HFFc6 (cell line): ENCODE measurements at places on chromosomes 2 and 18.

- no peak for DNase-seq
Measured at GRCh38 chr2:30332791-30333453, 101.6 kb downstream of the LBH start.

DNA sequence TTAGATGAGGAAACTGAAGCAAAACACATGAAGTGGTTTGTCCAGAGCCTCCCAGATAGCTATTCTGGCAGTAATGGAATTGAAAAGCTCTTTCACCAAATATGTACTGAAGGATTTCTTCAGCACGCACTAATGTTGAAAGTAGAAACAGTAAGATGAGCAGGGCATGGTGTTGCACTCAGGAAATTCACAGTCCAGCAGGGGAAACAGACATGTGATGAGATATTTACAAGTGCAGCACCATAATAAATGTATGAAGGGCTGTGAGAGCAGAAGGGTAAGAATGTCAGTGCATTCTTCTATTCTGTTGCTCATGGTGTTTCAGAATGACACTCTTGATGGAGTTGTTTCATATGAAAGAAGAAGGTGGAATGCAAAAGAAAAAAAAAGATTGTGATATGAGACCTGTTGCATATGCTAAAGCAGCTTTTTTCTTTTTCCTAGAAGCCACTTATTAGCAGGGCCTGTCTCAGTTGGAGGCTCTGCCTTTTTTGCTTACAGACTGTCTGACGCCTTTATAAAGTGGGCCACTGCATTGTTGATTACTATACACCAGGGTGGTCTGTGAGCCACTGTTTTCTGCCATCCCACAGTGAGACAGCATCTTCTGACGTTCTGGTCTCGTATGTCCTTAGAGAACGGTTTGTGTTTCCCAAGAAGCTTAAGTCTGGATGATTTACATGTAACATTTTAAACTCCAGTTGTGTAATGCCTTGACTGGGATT lies 516.9 kb downstream of the ARHGAP15 start:
- DNase-seq: no peak

- peak; percentile 52 for DNase-seq
Measured at GRCh38 chr2:218569661-218570500, 1.2 kb downstream of the CNOT9 start.

- DNase-seq: no peak
Measured at GRCh38 chr18:2912357-2913299, 65.8 kb downstream of the EMILIN2 start.

GRCh38 chr2:45494275-45494977 lies 116.6 kb downstream of the SRBD1 start:
- peak; percentile 67 for DNase-seq

- no peak for DNase-seq
Measured at GRCh38 chr2:6945087-6945813, 28.0 kb downstream of the RNF144A start.

DNA sequence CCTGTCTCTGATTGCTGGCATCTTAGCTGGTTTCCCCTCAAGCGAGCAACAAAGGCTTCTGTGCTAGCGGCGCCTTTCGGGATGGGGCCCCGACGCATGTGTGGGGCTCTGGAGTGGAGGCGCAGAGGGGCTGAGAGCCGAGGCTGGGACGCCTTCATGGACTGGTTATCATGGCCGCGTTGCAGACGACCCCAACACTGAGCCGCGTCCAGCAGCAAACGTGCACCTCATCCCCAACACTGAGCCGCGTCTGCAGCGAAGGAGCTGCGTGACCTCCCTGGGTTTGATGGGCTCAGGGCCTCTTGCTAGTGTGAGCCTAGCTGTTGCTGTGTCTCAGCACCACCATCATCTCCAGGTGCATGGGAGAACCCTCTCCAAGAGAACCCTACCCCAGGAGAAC lies 123.7 kb upstream of the CTDP1 start:
- DNase-seq: no peak

DNA sequence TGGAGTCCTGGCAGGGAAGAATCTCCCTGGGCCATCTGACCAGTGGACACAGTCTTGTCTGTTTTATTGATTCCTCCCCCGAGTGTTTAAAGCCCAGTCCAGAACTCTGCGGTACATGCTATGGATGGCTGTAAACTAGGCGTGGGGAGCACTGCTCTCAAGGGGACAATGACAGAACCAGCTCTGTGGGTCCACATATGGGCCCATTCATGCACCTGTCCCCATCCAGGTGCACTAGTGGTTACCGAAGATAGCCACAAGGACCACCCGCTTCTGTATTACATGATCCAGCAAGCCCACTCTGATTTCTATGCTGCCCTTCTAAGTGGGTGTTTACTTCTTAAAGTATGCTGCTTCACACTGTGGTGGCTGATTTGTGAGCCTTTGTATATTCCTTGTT lies 21.0 kb downstream of the CHST10 start:
- DNase-seq: no peak

DNA sequence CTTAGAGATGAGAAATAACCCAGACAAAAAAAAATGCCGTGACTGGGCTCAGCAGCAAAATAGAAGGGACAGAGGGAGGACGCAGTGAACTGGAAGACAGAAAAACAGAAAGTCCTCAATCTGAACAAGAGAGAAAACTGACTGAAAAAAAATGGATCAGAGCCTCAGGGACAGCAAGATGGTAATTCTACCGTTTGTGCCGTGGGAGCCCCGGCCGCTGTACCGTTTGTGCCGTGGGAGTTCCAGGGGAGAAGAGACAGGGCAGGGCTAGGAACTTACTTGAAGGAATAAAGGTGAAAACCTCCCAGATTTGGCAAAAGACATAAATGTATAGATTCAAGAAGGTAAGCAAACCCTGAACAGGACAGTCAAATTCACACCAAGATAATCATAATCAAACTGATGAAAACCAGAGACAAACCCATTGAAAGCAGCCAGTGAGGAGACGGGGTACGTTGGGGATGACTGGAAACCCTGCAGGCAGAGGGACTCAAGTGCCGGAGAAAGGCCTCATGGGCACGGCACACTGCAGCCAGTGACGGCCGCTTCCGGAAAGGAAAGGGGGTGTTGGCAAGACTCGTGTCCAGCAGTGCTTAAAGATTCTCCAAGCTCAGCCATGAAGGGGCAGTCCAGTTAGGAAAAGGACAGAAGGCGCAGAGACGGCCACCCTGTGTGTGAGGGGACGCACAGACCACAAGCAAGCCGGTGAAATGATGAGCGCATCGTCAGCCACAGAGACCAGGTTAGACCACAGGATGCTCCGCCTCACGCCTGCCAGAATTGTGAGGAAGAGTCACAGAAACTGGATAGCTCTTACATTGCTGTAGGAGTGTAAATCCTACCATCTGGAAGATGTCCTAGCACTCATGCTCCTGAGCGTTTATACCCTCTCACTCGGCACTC lies 40.0 kb upstream of the NFATC1 start:
- no peak for DNase-seq

DNA sequence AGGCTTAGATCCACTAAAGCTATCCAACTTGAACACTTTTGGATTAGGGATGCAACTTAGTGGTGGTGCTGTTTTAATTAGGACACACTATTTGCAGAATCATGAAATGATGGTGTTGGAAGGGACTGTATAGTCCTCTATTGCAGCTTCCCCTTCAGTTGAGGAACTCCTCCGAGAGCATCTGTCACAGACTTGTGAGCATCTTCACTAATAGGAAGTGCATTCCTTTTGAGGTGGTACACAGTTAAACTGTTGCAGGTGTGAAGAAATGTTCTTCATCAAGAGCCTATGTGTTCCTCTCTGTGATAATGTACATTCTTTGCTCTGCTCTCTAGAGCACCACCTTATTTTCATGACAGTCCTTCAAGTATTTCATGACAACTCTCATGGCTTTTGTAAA lies 197.4 kb downstream of the CAMKMT start:
- DNase-seq: no peak

DNA sequence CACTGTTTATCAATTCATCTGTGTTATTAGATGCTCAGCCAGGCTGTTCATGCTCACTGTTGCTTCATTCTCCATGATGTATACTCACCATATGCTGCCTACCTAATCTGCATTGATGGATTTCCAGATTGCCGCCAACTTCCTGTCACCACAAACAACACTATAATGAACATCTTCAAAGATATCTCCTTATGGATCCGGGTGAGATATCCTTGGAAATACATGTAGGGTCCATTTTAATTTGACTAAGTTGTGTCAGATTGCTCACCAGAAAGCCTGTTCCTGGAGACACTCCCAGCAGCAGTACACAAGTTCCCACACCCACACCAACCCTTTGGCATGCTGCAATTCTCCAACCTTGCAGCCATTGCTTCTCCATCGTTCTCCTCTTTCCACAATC lies 547.5 kb upstream of the TNP1 start:
- DNase-seq: no peak

DNA sequence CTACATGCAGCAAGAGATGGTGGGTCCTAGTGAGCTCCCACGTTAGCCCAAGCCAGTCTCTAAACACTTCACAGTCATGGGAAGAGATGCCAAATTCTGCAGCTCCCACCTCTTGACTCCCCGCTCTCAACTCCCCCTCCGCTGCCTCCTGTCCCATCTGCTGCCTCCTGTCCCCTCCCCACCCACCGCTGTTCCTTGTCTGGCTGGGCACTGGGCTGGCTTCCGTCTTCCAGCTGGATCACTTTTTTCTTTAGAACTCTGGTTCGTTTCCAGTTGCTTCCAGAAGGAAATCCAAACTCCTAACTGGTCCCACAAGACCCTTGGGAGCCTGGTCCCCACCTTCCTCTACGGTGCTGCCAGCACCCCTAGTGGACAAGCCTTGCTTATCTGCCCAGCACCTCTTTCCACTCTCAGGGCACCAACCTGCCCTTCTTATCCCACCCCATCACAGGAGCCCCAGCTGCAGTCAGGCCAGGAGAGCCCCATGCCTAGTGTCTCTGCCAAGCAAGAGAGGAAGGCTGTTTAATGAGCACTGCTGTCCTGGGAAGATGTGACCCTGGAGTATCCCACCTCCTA lies 12.1 kb upstream of the TWIST2 start:
- DNase-seq: no peak

GRCh38 chr2:20989404-20989803 lies 54.5 kb downstream of the APOB start:
- no peak for DNase-seq

- no peak for DNase-seq
Measured at GRCh38 chr2:64918220-64918886, 70.8 kb upstream of the SLC1A4 start.

- no peak for DNase-seq
Measured at GRCh38 chr2:39289609-39290008, 45.8 kb upstream of the CDKL4 start.
